ENCODE measurements at places on chromosomes 4 and X.
A peak's percentile ranks its signal among the peaks of the same experiment; 100 is the strongest.

DNA sequence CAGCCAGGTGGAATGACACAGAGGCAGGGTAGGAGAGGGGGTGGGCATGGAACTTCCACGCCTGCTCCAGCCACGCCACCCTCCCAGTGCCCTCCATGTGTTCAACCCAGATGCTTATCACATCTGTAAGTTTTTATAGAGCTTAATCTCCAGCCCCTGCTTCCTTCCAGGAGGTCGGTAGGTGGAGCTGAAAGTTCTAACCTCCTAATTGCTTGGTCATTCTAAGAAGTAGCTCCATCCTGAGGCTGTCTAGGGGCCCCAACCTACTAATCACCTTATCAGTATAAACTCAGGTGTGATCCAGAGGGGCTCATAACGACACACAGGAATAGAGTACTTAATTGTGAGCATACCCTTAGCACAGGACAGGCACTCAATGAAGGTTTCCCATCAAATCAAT is 18.3 kb downstream of the QDPR start:
- DNase-seq: no peak

DNA sequence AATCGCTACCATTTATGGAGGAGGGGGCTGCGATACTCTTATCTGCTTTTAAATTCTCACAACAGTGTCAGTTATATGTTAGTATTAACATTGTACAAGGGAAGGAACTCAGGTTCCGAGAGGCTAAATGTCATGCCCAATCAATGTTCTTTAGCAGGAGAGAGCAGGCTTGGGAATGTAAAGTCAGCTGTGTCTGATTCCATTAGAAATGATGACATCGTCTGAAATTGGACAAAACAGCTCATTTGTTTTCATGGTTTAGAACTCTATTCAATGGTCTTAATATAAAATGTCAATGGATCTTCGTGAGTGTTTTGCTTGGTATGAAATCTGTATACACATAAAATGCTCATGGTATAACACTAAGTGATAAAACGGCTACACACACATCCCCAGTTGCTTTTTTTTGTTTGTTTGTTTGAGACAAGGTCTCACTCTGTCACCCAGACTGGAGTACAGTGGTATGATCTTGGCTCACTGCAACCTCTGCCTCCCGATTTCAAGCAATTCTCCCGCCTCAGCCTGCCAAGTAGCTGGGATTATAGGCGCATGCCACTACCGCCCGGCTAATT is 11.9 kb upstream of the SH3KBP1 start:
- no peak for DNase-seq

GRCh38 chrX:132858018-132858417 is 100.4 kb downstream of the HS6ST2 start:
- peak; percentile 77 for DNase-seq

DNA sequence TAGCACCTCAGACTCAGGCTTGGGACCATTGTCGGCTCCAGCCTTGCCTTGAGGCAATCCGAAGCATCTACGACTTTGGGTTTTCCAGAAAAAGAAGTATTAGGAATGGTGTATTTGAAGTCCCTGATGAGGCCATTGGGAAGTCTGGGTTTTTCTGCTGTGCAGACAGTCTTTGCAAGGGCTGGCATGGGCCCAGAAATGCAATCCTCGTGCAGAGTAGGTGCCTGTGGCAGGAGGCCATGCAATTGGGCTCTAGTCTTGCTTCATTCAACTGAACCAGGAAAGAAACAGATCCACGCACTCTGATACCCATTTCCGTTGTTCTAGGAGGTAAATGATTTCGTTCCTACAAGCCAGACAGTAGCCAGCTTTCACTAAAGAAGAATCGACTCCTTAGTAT is 12.4 kb downstream of the ZFP92 start:
- DNase-seq: no peak

- no peak for DNase-seq
Measured at GRCh38 chr4:153792618-153793247, 3.9 kb upstream of the SFRP2 start.

GRCh38 chrX:51332188-51332942 is at the start of gene NUDT10:
Gene NUDT10 (plus strand): TSS chrX:51332822. CDS start chrX:51332966, 144 bp downstream.
- no peak for DNase-seq

- no peak for DNase-seq
Measured at GRCh38 chr4:33532821-33533220, 2711.5 kb downstream of the ARAP2 start.

- no peak for DNase-seq
Measured at GRCh38 chr4:44756559-44756958, 30.2 kb upstream of the GNPDA2 start.
